ENCODE measurements at places on chromosomes 13 and 19. TPM values are rescaled to one million over a fixed set of nuclear protein-coding genes. Genes with fewer than 3 reads are reported as not detected.

GGACT gene
- total RNA-seq = 7.6 TPM

ZNF846 gene
- 22.4 TPM for total RNA-seq

SLC25A30 gene
- 3.5 TPM for total RNA-seq

DNA sequence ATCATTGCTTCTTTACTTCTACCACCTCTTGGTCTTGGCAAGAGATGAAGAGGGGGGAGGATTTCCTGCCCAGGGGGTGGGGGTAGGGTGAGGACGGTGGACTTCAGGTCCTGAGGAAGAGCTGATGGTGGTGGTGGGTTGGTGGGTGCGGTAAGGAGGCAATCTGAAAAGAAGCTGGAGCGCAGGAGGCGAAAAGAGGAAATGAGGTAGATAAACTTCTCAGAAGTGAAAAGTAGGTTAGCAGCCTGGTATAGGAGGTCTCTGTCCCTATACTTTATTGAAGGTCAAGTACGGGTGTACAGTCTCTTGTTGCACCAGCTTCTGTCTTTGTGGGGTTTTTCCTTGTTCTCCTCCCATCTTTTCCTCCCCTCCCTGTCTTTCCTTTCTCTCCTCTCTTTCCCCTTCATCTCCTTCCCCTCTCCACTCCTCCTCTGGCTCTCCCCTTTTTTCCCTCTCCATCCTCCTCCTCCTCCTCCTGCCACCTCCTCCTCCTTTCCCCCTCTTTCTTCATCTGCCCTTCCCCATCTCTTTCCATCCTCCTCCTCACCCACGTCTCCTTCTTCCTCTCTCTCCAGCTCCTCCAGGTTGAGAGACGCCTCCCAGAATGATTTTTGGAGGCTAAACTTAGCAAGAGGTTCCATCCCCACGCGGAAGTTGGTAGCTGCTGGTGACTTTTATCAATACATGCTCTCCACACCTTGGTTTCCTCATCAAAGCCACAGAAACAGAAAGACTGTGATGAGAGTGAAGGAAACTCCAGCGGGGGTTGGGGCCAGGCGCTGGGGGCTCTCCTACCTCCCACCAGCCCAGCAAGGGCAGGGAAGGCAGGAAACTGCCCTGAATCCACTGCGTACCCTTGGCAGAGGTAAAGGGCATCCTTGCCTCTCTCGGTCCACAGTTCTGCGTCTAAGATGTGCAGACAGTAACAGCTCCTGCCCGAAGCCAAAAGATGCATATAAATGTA lies 15.3 kb downstream of the TNFSF14 start:
- no peak overlapping the region for H3K4me3 ChIP-seq
- no peaks in the 10 kb centered on the region for H3K36me3 ChIP-seq
- DNase-seq = no peak

DNA sequence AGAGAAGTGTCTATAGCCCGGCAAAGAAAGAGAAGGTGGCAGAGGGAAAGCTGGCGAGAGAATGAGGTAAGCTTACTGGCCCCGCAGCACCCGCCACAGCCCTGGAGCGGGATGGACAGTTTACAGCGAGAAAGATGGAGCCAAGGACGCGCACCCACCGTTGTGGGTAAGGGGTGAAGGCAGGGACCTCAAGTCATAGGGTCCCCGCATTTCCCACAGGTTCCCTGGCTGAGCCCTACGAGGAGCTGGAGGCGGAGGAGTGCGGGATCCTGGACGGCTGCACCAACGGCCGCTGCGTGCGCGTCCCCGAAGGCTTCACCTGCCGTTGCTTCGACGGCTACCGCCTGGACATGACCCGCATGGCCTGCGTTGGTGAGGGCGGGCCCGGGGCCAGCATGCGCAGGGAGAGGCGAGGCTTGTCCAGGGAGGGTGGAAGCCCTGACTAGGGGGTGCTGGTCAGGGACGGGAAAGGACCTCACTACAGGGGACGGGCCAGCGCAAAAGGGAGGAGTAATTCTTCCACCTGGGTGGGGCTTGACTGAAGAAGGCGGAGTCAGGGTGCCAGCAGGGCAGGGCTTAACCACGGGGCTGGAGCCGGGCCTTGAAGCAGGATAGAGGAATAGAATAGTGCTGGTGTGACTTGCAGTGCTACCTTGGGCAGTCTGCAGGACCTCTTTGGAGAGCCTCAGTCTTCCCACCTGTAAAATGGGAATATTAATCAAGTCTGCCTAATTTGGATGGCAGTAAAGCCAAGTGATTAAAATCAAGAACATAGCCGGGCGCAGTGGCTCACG lies 26.5 kb downstream of the LTBP4 start:
- no peak overlapping the region for H3K4me3 ChIP-seq
- DNase-seq = no peak
- H3K27me3 ChIP-seq = no peaks in the 10 kb centered on the region

DNA sequence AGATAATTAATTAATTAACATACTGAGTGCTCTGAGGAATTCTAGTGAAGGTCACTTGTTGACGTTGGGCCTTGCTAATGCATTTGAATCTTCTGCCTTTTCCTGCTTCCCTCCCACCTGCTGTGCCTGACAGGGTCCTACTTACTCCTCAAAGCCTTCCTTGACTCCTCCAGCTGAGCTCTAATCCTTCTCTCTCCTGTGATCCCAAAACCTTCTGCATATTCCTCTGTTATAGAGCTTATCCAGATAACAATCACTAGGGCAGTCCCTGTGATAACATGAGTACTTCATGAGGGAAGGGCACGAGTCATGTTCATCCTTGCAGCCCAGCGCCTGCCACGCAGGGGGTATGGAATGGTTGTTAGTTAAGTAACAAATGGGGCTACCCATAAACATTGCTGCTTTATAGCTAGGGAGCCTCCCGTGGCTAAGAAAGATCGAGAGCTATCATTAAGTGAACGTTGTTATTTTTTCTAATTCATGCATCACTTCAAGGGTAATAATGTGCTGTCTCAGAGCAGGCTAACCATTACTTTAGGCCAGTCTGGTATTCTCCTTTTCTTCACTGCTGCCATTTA lies 19.1 kb upstream of the SPATA13 start:
- DNase-seq = no peak
- peaks cover 11% of the 10 kb centered on the region for H3K4me1 ChIP-seq
- H3K36me3 ChIP-seq = no peaks in the 10 kb centered on the region
- H3K27ac ChIP-seq = no peak overlapping the region
- no peaks in the 10 kb centered on the region for H3K27me3 ChIP-seq

- H3K27ac ChIP-seq = no peak overlapping the region
- no peaks in the 10 kb centered on the region for H3K27me3 ChIP-seq
- H3K4me1 ChIP-seq = no peaks in the 10 kb centered on the region
- no peak overlapping the region for H3K4me3 ChIP-seq
- H3K36me3 ChIP-seq = no peaks in the 10 kb centered on the region
Observed at GRCh38 chr13:56066321-56066720, 1074.4 kb upstream of the PRR20A start.

DNA sequence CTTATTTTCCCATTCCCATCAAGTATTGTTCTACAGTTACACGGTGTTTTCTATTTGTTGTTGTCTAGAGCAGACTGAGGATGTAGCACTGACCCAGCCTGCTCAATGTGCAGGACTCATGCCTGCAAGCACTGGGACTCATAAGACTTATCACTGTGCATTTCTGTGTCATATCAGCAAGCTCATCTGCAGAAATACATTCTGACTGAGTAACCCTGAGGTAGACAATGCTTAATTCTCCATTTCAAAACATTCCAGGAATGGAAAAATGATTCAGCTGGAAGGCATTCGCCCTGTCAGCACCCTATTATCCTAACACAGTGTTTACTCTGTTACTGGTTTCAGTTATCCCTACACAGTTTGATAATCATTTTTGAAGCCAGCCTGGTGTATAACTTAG lies 2506.4 kb downstream of the PCDH9 start:
- H3K27me3 ChIP-seq = no peaks in the 10 kb centered on the region
- no peak for DNase-seq
- H3K4me3 ChIP-seq = no peak overlapping the region
- no peak overlapping the region for H3K27ac ChIP-seq

DNA sequence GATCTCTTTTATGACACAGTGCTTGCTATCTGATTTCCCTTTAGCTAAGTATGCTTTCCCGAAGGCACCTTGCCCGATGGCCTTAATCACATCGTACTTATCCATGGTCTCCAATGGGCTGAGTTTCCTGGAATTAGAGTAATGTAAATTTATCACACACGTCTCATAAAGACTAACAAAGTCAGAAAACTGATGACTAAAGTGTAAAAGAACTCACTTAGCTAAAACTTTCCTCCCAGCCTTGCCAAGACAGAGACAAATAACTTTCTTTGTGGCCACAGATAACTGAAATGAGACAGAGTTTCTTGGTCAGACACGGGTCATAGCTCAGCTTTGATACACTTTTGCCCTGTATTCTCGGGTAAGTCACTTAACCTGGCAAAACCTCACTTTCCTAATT lies 1.5 kb downstream of the NEK5 start:
- H3K36me3 ChIP-seq = peaks cover 13% of the 10 kb centered on the region
- H3K4me1 ChIP-seq = peaks cover 20% of the 10 kb centered on the region
- DNase-seq = no peak
- H3K27me3 ChIP-seq = no peaks in the 10 kb centered on the region

DNA sequence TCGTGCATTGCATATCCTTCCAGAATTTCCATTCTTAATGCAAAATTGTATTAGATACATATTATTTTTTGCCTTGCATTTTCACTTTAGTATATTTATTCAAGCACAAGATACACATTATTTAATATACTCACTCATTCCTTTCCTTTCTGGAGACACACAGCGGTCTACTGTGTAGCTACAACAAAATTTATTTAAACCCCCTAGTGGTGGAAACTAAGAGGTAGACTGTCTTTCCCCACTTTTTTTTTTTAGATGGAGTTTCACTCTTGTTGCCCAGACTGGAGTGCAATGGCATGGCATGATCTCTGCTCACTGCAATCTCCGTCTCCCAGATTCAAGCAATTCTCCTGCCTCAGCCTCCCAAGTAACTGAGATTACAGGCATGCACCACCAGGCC lies 2040.3 kb upstream of the PCDH20 start:
- H3K27ac ChIP-seq = no peak overlapping the region
- H3K4me3 ChIP-seq = no peak overlapping the region
- DNase-seq = no peak
- H3K36me3 ChIP-seq = no peaks in the 10 kb centered on the region

GRCh38 chr13:29852472-29853054 lies 2.1 kb upstream of the UBL3 start:
- no peak overlapping the region for H3K27ac ChIP-seq
- H3K4me1 ChIP-seq = peaks cover 10% of the 10 kb centered on the region
- H3K4me3 ChIP-seq = no peak overlapping the region
- H3K36me3 ChIP-seq = no peaks in the 10 kb centered on the region
- H3K27me3 ChIP-seq = no peaks in the 10 kb centered on the region
- DNase-seq = no peak

DNA sequence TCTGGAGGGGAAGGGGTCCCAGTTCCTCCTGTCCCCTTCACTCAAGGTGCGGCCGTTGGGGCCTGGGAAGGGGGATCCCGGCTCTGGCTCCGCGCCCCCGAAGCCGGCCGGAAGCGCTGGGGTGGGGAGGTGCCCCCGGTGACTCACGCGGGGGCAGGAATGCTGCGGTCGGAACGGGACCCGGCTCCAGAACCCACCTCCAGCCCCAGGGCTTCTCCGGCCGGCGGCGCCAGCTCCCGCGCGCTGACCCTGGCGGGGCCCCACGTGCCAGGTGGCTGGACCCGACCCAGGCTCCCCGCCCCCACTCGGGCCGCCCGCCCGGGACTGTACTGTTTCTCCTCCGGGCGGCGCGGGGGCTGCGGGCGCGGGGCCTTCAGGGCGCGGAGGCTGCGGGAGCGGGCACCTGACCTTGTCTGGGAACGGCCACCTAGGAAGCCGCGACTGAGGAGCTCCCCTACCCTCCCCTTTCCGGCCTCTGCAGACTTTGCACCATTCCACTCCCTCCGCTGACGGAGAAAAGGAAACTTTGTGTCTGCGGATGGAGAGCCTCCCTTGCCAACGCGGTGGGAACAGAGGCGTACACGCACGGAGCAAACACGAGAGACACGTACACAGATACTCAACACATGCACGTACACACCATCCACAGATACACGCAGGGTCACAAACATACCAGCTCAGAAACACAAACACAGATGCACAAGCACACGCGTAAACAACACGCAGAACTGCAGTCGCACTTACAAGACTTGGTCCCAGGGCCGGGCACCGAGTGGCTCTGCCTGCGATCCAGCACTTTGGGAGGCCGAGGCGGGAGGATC lies 7.2 kb downstream of the AXL start:
- peaks cover 16% of the 10 kb centered on the region for H3K36me3 ChIP-seq
- DNase-seq = peak; percentile 62
- H3K27ac ChIP-seq = peak overlapping the region; percentile 94
- H3K27me3 ChIP-seq = peaks cover 8% of the 10 kb centered on the region
- H3K4me1 ChIP-seq = peaks cover 64% of the 10 kb centered on the region

DNA sequence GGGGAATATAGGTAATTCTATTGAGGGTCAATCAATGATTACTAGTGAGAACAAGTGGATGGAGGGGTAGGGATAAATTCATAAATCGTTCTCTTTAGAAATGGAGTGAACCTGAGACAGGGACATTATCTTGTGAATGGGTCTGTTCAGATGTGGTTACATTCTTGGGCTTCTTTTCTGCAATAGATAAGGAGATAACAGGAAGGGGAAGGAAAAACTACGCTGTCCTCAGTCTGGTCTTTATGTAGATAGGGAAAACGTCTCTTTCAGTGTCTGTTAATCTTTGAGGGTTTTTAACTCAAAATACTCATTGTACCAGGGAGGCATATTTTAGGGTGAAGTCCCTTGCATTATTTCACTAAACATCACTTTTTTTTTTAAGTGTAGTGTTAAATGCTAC lies 266.7 kb upstream of the MAB21L1 start:
- no peaks in the 10 kb centered on the region for H3K27me3 ChIP-seq
- no peaks in the 10 kb centered on the region for H3K4me1 ChIP-seq
- DNase-seq = no peak
- H3K27ac ChIP-seq = no peak overlapping the region
- H3K4me3 ChIP-seq = no peak overlapping the region

DNA sequence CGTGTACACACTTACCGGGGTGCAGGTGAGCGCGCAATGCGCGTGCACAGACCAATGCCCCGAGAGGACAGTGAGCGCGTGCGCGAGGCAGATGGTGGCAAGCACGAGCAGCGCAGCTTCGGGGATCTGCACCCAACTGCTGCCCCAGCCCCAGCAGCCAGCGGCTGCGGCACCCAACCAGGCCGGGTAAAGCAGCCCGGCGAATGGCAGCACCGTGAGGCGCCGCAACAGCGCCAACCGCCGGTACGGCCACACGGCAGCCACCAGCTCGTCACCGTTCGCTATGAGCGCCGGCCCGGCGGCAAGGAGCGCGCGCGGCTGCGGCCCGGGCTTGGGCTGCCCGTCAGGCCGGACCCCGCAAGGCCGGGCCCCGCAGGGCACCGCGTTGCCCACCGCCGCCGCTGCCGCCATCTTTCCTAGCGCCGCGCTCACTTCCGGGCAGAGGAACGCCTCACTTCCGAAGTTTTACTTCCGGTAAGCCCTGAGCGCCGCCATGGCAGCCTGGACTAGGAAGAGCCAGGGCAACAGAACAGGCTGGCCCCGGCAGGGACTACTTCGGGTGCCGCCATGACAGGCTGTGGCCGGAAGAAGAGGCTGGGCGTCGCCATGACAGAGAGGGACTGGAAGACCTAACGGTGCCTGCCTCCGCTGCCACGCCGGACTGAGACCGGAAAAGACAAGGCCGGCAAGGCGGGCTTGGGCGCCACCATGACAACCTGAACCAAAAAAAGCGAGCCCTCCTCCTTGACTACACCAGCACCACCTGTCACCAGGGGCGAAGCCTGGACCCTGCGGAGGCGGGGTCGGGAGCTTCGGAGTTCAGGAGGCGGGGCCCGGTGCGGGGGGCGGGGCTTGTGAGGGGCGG lies at the start of gene ATP13A1:
Gene ATP13A1, minus strand, starts transcription at position 421 of the 865 bp plus-strand sequence. Its CDS starts 10 bp downstream, at position 411.
- DNase-seq = peak; percentile 96
- peaks cover 18% of the 10 kb centered on the region for H3K36me3 ChIP-seq
- H3K4me1 ChIP-seq = peaks cover 34% of the 10 kb centered on the region
- no peaks in the 10 kb centered on the region for H3K27me3 ChIP-seq
- peak within 1 kb of the TSS; percentile 91 for H3K27ac ChIP-seq
